ENCODE measurements at places on chromosomes 6 and 20.
A peak's percentile ranks its signal among the peaks of the same experiment; 100 is the strongest.

- DNase-seq: no peak
These were observed 729 bp downstream of the SMOC2 start for GRCh38 chr6:168441434-168442391.

DNA sequence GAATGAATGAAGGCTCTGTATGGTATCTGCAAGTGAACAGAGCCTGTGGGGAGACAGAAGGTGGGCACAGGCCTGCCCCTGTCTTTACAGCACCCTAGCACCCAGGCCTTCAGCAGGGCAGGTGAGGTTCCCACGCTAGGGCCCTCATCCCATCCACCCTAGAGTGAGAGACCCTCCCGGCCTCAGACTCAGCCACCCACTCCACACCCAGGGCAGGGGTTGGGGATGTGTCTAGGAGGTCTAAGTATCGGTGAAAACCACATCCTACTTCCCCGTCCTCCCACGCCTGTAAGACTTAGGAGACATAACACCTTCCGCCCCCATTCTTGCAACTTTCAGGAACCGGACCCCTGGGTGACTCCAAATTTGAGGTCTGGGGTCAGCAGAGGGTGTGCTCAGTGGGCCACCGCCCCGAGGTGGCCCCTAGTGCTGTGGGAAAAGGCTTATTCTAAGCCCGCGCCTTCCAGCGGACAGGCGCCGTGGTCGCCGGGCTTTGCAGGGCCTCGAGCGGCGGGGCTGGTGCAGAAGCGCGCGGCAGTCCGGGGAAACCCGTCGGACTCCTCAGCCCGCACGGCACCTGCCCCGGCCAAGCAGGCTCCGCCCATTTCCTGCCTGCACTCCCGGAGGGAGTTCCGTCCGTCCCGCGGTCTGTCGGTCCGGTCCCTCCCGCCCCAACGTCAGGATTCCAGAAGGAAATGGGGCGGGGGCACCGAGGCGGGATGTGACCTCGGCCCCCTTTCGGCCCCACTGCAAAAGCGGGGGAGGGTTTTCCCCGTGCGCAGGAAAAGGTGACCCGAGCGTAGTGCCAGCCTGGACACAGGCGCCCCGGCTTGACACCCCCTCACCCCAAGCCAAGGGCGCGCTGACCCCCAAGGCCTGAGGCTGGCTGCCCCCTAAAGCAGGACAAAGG is 868 bp downstream of the SAMD10 start:
- no peak for DNase-seq

DNA sequence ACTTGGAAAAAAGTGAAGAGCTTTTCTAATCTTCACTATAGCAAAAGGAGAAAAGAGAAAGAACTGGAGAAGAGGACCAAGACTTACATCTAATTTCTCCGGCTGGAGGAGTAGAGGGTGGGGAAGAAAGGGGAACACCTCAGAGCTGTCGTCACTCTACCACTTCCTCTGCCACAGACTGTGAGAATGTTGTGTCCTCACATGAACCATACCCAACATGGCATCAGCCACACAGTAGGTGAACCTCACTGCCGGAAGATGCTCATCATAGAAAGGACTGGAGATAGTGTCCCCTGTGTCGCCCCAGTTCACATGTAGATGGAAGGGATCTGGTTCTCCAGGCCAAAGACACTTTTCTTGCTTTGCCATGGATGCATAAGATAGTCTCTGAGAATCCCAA is 604.4 kb upstream of the NOX3 start:
- DNase-seq: no peak

DNA sequence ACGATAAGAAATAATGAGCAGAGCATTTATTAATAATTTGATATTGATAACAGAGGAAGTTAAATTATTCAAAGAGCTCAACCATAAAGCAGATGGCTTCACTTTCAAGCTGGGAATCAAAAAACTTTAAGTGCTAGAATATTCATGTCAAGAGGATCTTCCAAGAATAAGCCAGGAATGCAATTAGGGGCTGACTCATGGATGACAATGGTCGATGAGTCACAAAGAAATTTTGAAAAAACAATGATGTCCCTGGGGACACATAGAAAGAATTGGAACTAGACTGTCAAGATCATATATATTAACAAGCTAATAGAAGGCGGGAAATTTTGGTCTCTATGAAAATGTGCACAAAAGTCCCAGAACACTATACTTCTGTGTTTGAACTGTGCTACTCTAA is 304.1 kb downstream of the LAMA2 start:
- DNase-seq: no peak

DNA sequence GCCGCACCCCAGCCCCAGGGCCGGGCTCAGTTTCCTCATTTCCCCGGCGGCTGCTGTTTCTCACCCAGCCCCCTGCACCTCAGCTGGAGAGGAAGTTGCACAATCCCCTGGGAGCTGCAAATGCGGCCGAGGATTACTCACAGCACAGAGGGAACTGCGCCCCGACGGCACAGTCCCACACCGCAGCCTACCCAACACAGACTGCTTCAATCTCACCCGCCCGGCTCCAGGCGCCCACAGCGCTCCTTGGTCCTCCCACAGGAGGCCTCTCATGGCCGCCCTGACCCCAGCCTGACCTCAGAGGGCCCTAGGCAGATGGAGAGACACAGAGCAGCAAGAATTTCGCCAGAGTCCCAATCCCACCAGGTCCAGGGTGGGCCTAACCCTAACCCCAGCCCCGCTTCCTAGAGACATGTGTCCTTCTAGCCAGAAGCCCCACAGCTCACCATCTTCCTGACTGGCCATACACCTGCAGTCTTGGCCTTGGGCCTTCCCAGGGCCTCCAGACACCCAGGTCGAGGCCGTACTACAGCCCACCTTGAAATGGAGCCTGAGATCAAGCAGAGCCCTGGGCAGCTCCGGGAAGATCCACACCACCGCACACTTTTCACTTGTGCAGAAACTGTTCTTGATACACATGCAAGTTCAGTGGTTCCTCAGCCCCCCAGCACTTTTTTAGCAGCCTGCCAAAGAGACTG is 11.7 kb downstream of the TFEB start:
- no peak for DNase-seq

DNA sequence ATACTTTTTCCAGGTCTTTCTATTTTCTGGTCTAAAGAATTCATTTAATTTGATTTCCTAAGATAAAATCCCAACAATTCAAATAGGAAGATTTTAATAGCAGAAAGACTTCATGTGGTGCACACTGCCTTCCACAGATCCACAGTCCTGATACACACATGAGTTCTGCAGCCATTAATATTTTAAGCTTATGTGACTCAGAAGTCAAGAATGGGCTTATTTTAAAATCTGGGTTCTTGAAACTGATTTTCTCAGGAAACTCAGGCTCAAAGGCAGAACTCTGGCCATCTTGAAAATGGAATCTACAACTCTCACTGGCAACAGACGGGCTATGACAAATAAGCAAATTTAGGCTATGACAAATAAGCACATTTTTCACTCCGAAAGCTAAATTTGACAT is 88.2 kb downstream of the COL12A1 start:
- no peak for DNase-seq

GRCh38 chr6:122825163-122825562 is 36.1 kb downstream of the SMPDL3A start:
- DNase-seq: no peak

GRCh38 chr6:169253337-169254238 is at the start of gene THBS2:
THBS2 (minus strand) TSS chr6:169253846; CDS start chr6:169250784, 3,062 bp downstream.
- no peak for DNase-seq

- no peak for DNase-seq
These were observed 49.8 kb downstream of the CPXM1 start for GRCh38 chr20:2750491-2751251.

DNA sequence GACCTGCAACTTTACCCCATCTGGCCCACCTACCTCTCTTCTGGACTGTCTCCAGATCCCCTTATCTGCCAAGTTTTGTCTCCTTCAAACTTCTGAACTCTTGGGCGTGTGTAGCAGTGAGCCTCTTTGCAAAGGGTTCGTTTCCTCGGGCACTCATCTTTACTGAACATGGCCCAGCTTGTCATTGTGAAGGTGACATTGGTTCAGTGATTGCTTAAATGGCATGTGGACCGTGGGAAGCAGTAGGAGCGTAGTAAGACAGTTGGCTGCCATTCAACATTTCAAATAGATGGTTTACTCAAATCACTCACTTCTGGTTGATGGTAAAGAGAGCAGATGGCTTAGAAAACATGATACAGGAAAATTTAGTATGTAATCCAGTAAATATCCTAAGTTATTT is 34.8 kb upstream of the KIF25 start:
- no peak for DNase-seq

- no peak for DNase-seq
These were observed 63.6 kb downstream of the SSR1 start for GRCh38 chr6:7249391-7249790.

DNA sequence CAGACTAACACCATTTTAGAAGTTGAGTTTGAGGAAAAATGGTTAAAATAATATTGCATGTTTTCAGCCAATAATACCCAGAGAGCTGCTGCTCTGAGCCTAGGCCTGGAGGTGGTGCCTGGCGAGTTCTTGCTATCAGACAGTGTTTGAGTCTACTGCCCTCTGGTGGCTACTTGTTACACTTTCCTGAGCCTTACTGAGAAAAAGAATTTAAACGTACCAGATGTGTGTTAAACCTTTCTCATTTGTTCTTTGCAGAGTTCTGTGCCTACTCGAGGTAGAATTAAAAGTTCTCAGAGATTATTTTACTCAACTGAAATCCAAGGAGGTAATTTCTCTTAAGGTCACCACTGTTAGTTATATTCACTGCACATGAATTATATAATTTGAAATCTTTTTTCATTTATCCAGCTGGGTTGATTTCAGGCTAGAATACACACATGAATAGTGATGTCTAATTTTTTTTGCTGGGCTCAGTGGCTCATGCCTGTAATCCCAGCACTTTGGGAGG is 38.2 kb downstream of the SHLD1 start:
- DNase-seq: peak; percentile 21

GRCh38 chr6:101450901-101451300 is 57.4 kb downstream of the GRIK2 start:
- no peak for DNase-seq

DNA sequence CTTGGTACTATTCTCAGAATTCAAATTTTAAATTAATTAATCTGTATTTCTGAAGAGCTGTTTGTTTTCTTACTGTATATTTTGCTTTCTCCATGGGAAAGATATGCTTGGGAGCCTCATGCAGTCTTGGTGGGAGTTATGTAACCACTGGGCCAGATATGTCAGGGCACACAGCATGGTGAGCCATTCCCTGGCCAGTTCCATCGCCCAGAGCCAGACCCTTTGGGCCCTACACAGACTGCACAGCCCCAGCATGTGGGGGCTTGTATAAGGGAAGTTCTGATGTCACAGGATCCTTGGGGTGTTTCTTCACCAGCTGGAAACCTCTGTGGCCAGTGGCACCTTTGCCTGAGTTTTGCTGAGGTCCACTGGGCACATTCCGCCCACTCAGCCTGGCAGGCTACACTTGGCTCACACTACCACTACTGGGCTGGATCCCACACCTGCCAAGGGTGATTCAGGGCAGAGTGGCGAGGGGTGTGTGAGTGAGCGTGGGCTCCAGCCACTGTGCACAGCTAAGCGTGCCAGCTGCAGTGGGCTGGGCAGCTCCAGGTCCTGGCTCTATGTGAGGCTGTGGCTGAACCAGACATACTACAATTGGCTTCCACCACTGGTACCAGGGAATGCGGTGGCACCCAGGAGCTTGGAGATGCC is 293.5 kb downstream of the ARHGAP18 start:
- DNase-seq: no peak

- DNase-seq: no peak
These were observed 69.0 kb upstream of the CCN2 start for GRCh38 chr6:132020138-132020581.

DNA sequence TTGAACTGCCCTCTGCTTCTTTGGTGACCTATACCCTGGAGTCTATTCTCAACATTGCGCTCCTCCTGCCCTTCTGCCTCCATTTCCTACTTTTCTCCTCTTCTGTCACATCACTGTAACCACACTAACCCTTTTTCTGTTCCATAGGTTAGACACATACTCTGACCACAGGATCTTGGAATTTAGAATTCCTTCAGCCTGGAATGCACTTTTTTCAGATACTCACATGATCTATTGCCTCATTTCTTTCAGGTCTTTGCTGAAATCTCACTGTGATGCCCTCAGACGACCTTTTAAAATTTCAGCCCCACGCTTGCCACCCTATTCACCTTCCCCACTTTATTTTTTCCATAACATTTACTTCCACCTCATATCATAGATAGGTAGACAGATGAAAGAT is 5.1 kb downstream of the VNN1 start:
- no peak for DNase-seq

DNA sequence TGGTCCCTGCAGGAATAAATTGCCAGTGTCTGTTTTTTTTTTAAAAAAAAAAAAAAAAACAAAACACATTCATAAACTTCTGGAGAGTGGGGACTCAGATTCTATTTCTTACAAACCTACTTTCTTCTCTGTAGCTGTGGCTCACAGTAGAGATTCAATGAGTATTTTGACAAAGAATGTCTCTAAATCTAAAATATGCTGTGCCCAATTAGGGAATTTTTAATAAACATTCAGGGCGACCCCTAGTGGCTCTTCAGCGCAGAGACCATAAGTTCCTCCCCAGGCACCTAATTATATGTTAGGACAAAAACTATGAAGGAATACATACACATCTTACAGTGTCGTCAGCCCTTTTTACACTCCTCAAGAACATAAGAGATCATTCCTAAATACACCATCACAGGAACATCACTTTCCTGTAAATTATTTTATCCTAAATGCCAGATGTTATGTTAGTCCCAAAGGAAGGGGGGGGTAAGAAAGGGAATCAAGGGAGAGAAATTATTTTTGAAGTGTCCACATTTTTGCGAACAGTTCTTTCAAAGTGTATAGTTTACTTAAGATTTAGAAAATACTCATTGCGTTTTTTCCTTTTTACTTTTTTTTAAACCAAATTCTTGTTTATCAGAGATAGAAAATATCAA is 21.8 kb upstream of the NAA20 start:
- DNase-seq: no peak

- DNase-seq: no peak
These were observed 167.1 kb downstream of the PTPRT start for GRCh38 chr20:43022568-43022967.

DNA sequence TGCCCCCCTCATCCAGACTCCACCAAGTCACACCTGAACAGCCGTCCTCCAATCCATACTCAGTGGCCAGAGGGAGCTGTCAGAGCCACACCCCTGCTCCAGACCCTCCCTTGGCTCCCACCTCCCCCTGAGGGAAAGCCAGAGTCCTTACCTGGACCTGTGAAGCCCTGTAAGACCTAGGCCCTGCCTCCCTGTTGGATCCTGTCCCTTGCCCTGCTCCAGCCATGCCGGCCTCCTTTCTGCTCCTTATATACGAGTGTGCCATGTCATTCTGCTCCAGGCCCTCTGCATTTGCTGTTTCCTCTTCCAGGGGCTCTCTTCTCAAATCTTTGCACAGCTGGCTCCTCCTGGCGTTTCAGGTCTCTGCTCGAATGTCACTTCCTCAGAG is 100.3 kb upstream of the MYL9 start:
- DNase-seq: no peak

All from stimulated activated CD8-positive, alpha-beta memory T cell treated with anti-CD3 and anti-CD28 coated beads, Interleukin-15, amount 100 ng/mL, for 4 hours (primary cell).